ENCODE measurements at places on chromosomes 1 and 21.

DNA sequence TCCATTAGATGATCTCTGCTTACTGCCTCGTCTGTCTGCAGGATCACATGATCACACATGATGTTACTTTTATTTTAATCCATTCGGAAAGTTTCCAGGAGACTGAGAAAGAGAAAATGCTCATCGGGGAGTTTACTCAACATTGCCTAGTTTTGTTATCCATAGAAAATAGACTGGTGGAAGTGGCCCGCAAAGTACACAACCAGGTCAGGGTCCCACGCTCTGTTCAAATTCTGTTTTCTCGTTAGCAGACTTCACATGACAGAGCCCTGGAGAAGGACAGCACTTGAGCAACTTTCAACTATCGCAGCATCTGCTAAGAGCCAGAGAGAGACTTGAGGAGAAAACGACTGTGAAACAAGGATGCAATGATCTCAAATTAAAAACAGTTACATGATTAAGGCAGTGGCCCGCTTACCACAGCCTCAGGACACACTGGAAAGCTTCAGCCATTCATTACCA, 44.2 kb downstream of the ADAMTS1 start:
- no peak for DNase-seq

DNA sequence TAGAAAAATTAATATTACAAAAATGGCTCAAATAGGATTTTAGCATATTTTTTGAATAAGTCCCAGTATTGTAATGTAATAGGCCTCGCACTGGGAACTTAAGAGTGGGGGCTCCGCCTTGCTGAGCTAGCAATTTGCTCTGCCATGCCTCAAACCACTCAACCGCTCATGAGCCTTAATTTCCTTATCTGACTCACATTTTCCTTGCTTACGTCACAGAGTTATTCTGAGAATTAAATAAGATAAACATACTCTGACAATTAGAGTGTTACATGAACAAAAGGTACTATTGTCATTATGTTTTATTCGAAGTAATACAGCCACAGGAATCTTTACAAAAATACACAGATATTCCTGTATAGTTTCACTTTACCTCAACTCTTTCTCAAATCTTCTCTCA, 108.1 kb downstream of the SLC44A5 start:
- DNase-seq = no peak

- no peak for DNase-seq
Measured at GRCh38 chr1:116763787-116764465, 9.7 kb downstream of the CD2 start.

DNA sequence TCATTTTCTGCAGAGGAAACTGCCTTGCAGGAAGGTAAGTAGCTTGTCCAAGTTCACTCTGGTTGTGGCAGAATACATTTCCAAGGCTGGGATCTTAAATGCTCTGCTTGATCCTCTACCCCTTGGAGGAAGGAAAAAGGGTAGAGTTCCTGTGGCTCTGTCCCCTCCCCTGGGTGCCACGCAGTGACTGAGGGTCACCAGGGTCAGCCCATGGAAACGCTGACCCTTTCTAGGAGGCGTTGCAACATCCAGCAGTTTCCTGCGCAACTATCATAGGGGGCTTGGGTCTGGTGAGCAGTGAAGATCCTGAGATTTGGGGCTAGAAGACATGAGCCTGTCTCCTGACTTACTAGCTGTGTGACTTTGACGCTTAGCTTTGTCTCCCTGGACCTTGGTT, 29.4 kb upstream of the EPS8L3 start:
- no peak for DNase-seq

DNA sequence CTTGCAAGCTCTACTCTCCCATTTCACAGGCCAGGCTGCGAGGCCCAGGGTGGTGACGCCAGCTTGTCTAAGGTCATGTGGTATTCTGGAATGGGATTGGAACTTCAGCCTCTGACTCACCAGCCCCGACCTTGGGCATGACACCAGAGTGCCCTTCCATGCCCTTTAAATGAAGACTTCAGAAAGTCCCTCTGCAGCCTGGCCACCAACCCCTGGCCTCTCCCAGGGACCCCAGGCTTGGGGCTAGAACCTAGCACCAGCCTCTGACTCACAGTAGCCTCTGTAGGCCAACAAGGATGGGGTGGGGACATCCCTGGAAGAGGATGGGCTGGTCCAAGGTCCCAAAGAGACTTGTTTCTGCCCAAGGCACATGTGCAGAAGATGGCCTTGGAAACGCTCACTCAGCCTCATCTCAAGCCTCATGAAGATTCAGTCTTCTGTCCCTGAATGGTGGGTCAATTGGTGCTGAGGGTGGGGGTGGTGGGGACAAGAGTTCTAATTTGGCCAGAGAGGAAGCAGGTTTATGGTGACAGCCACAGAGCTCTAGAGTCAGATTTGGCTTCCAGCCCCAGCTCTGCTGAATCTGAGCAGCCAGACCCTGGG, 36.1 kb upstream of the RUNX3 start:
- peak; percentile 45 for DNase-seq

DNA sequence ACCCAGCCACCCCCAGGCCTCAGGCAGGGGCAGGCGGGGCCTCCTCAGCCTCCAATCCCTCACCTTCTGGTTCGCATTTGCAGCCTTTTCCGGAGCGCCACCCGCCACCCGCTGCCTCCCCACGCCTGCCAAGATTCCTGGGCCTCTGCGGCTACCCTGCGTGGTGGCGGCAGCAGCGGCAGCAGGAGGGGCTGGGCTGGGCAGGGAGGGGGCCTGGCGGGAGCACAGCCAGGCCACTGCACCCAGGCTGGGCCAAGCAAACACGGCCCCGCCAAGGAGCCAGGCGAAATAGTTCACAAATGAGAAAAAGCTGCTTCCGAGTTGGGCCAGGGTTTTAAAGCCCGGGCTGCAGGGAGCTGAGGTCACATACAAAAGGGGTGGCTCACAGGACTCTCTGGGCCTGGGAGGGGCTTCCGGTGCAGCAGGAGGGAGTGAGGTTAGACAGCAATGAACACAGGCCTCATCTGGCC, 9.8 kb downstream of the COL8A2 start:
- peak; percentile 55 for DNase-seq

GRCh38 chr1:242225767-242226573, 227.1 kb upstream of the MAP1LC3C start:
- DNase-seq = no peak

DNA sequence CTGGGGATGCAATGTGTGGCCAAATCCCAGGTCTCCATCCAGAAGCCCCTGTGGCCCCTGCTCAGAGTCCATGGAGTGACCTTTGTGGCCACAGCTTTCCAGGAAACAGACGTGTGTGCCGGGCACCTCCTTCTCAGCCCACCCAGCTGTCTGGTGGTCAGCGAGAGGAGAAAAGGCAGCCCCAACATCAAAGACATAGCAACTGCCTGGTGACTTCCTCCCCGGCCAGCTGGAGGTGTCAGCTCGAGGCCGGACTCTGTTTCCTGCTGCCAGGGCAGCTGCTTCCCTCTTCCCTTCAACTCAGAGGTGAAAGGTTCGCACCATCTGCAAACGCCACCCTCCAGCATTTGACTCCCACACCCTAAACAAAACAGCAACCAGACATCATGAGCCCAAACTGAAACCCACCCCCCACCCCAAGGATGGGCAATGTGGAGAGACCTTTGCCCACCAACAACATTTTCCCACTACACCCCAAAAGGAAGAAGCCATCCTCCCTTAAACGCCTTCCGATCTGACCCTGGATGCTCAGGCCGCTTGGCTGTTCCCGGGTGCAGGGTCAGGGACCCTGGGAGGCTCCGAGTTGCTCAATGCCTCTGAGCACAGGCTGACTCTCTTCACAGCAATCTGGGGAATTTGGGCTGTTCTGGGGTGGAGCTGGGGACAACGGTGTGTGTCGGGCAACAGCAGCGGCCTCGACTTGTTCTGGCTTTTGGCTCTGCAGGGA, 162.3 kb downstream of the PSMG1 start:
- peak; percentile 49 for DNase-seq

- DNase-seq = no peak
Measured at GRCh38 chr1:203675596-203676347, 49.1 kb downstream of the ATP2B4 start.

- DNase-seq = no peak
Measured at GRCh38 chr1:246155923-246156322, 351.2 kb downstream of the SMYD3 start.

- DNase-seq = no peak
Measured at GRCh38 chr1:44945967-44946366, 40.4 kb downstream of the EIF2B3 start.

DNA sequence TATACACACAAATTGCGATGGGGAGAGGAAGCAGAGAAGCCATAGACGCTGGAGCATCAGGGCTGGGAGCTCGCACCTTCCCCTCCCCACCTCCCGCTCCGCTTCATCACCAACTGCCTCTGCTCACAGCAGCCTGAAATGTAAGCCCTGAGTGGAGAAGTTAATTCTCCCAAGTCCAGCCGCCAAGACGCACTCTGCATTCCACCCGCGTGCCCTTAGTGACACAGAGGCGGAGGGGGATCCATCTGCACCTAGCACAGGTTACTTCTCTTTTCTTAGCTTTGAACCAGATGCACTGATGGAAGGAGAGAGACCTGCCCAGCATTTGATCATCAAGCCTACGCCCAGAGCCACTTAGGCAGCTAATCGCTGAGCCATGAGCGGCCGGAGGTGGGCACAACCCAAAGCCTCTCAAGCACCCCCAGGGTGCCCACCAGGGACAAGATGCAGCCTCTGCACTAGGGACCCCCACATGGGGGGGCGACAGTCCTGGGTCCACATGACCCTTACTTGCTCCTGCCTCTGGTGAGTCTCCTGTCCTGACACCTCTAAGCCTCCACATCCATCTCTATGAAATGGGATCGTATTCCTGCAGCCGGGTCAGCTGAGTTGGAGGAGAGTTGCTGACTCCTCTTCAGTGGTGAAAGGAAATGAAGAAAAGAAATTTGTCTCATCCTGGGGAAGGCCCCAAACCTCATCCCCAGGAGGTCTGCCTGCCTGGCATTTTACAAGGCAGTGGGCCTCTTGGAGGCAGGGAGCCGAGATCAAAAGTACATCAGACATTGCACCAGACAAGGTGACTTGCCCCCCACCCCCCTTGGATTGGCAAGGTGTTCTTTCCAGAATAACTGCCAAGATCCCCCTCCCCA, 316.2 kb downstream of the MATN1 start:
- DNase-seq = no peak

GRCh38 chr1:225763716-225764548, 13.7 kb upstream of the SRP9 start:
- DNase-seq = no peak

DNA sequence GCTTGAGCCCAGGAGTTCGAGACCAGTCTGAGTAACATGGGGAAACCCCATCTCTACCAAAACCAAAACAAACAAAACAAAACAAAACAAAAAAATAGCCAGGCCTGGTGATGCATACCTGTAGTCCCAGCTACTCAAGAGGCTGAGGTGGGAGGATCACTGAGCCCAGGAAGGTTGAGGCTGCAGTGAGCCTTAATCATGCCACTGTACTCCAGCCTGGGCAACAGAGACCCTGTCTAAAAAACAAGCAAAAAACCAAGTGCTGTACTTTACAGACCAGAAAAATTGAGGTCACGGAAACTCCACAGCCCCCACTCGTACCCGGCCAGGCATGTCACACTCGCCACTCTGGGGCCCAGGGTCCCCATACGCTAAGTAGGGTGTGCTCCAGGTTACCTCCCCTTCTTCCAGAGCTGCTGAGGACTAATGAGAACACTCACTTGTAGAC, 22.9 kb downstream of the ATP2B4 start:
- DNase-seq = no peak

- DNase-seq = no peak
Measured at GRCh38 chr1:180905927-180906326, 6.8 kb upstream of the KIAA1614 start.

DNA sequence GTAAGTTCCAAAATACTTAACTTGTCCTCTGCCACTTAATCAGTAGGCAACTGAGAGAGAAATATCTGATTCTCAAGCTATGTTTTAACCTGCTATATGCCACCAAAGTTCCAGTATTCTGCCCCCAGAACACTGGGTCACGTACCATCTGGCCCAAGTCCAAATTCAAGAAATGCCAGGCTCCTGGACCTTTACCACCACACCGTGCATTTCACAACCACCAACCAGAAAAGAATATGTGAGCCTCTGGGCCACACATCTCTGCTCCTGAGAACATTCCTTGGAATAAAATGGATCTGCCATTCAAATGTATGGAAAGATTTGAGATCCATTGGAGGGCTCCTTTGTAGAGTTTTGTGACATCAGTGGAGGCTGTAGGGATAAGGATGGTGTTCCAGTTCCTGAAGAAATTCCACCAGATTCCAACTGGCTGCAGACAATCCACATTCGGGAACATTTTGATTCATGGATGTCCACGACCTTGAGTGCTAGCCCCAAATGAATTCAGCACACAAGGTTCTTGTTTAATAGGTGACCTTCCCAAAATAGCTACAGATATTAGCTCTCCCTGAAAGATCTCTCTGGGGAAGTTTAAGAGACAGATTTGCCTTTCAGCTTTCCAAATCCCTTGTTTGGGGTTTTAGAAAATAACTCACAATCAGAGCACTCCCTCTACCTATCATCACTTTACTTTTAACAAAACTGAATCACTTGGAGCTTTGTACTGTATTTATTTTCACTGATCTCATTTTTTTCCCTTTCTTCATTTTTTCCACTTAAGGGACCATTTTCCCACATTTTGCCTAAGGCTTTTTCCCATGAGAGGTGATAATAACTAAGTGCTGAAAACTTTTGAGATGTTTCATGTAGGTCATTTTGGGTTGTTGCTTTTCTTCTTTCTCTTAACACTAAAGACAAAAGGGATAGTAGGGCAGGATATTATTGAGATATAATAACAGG, 128.4 kb upstream of the ZC3H11B start:
- DNase-seq = no peak

DNA sequence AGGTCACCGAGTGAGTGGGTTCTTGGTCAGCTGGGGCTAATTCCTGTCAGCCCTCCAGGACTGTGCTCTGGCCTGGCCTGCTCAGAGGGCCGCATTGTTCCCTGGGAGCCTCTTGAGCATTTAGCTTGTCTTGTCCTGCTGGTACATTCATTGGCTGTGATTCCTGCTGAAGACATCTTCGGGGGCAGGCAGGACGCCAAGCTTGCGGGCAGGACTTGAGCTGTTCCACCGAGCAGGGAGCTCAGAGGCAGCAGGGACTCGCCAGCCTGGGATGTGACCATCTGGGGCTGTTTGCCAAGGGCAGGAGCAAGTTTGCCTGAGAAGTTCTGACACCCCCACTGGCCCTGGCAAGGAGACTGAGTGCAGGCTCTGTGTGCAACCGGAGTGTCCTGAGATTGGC, 7.0 kb upstream of the SLC26A9 start:
- no peak for DNase-seq

DNA sequence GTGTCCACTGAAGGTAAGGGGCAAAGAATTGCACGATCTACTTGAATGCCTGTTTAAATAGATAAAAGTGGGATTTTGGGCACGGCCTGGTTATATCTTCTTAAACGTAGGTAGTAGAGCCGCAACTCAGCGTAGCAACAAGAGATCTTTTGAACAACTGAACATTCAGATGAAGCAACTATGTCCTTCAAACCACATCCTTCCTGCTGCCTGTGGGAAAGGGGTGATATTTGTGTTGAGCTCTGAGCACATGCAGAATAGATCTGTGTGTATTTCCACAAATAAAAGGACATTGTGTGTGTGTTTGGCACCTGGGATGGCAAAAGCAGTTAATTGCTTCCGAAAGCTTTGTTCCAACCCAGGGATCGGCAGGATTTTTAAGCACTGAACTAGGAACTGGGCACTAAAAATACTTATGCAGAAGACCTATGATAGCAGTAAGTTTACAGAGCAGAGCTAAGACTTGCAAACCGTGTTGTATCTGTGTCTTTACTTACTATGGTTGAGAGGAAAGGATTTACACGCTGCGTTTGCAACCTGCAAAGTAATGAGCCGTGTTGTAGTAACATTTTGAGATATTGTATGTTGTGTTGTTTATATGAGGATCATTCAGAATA, 333.4 kb downstream of the CHRM3 start:
- DNase-seq = no peak

All from kidney (tissue), 22 donors.